ENCODE measurements at places on chromosomes 3 and 15. TPM values are rescaled to one million over a fixed set of nuclear protein-coding genes. Genes with fewer than 3 reads are reported as not detected.

DNA sequence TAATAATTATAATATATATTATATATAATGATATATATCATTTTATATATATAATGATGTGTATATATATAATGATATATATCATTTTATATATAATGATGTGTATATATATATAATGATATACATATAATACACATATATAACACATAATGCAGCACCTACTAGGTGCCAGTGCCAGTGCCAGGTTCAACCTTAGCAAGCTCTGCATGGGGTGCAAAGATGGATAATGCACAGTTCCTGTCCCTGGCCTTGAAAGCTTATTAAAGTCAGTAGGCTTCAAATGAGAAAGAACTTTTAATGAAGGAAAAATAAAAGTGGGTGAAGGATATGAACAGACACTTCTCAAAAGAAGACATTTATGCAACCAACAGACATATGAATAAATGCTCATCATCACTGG lies 192.7 kb upstream of the SLC2A2 start:
- DNase-seq = no peak
- no peaks in the 10 kb centered on the region for H3K27me3 ChIP-seq
- no peaks in the 10 kb centered on the region for H3K36me3 ChIP-seq
- H3K27ac ChIP-seq = no peak overlapping the region

DNA sequence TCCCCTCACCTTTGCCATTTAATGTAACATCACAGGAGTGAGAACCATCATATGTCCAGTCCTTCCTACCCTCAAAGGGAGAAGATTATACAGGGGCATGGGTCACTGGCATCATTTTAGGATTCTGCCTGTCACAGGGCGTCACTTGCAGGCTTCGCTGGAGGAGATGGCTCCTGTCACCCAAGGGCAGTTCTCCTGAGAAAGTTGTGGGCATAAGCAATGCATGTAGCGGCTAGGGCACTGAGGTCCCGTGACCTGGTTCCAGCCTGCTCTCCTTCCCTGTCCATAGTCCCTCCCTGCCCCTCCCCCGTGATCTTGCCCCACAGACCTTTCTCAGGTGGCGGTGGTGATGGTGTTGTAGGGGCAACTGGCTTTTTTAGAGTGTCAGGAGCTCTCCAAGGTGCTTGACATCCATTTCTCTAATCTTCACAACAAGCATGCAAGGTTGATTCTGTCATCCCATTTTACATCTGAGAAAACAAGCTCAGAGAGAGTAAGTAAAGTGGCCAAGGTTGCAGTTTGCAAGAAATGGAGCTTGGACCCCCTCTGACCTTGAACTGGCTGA lies 241.5 kb upstream of the CTDSPL start:
- H3K27me3 ChIP-seq = no peaks in the 10 kb centered on the region
- no peaks in the 10 kb centered on the region for H3K36me3 ChIP-seq
- H3K4me3 ChIP-seq = no peak overlapping the region
- no peak overlapping the region for H3K27ac ChIP-seq

- H3K27ac ChIP-seq = no peak overlapping the region
- no peaks in the 10 kb centered on the region for H3K36me3 ChIP-seq
- DNase-seq = no peak
- H3K27me3 ChIP-seq = no peaks in the 10 kb centered on the region
- no peaks in the 10 kb centered on the region for H3K4me1 ChIP-seq
- H3K4me3 ChIP-seq = no peak overlapping the region
Observed at GRCh38 chr3:32455609-32456428, 46.8 kb downstream of the CMTM6 start.

DNA sequence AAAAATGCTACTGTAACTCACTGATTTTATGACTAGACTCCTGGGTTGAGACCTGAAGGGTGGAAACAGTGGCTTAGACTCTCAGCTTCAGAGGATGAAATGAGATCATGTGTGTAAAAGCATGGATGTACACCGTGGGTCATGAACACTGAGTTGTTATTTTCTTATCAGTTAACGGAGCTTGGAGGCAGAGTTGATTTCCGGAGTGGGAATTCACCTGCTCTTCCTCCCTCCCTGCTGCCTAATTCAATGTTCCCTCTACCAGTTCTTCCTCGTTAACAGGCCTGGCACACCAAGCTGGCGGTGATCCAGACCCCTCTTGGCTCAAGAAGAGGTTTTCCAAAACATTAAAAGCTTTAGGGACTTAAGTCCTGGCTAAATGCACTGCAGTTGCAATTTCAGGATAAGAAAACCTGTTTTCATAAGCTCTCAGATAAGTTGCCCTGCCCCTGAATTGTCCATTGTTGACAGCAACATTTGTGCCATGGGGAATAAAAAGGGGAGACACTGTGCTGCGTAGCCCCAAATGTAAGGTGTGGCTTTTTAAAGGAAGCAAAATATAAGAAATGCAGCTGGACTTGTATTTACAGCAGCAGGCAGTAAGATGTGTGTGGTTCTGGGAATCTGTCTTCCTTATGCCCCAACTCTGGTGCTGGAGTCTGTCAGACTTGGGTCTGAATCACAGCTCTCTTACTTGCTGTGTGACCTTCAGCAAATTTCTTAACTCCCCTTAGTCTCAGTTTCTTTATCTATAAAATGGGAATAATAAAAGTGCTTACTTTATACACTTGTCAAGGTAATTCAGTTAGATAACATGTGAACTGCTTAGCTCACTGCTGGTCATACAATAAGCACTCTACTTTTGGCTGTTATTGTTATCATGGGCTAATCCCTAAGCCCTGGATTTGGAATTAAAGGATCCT lies 9.9 kb downstream of the PDIA5 start:
- peaks cover 60% of the 10 kb centered on the region for H3K4me1 ChIP-seq
- H3K27ac ChIP-seq = peak overlapping the region; percentile 52
- H3K36me3 ChIP-seq = no peaks in the 10 kb centered on the region
- no peak overlapping the region for H3K4me3 ChIP-seq
- H3K27me3 ChIP-seq = no peaks in the 10 kb centered on the region

- no peak overlapping the region for H3K27ac ChIP-seq
- no peak overlapping the region for H3K4me3 ChIP-seq
- no peaks in the 10 kb centered on the region for H3K36me3 ChIP-seq
- no peaks in the 10 kb centered on the region for H3K27me3 ChIP-seq
- no peak for DNase-seq
Observed at GRCh38 chr15:71825021-71825730, 14.8 kb downstream of the NR2E3 start.

GRCh38 chr3:17535274-17535673 lies 207.2 kb downstream of the TBC1D5 start:
- peak overlapping the region; percentile 61 for H3K27ac ChIP-seq
- H3K4me1 ChIP-seq = peaks cover 7% of the 10 kb centered on the region
- no peak overlapping the region for H3K4me3 ChIP-seq
- H3K27me3 ChIP-seq = no peaks in the 10 kb centered on the region

DNA sequence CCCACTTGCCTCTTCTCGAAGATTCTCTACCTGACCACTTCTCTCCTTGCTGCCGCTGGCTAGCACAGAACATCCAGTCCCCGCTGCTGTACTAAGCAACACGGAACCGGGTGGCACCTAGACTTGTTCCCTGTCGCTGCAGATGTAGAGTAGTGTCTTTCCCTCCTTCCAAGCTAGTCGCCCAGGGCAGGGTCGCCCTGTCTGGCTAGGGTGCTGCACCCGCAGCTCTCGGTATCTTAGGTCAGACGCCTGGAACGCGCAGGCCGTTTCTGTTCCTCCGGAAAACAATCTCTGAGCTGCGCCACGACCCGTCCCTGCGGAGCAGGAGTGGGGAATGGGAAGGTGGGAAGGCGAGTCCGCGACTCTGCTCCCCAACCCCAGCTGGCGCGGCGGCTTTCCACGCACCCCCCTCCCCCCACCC lies 758 bp upstream of the SNX33 start:
- no peaks in the 10 kb centered on the region for H3K36me3 ChIP-seq
- peak overlapping the region; percentile 93 for H3K27ac ChIP-seq
- peaks cover 20% of the 10 kb centered on the region for H3K4me1 ChIP-seq
- peak overlapping the region; percentile 74 for H3K4me3 ChIP-seq
- H3K27me3 ChIP-seq = no peaks in the 10 kb centered on the region
- DNase-seq = peak; percentile 39

DNA sequence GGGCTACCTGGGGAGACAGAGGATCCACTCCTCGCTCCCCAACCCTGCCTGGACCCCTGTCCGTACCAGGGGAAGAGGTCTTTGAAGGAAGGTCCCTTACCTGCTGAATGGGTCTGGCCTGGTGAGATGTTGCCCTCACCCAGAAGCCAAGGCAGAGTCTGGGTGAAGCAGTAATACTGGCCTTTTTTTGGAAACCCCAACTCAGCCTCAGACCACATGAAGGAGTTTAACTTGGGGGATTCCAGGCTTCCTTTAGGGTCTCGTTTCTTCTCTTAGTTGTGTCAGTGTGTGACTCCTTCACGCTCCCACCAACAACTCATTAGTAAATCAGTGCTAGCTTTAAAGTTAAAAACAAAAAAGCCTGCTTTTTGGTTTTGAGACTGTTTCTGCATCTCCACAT lies 45.6 kb downstream of the RTP1 start:
- H3K4me1 ChIP-seq = no peaks in the 10 kb centered on the region
- no peak overlapping the region for H3K4me3 ChIP-seq
- DNase-seq = no peak
- no peak overlapping the region for H3K27ac ChIP-seq

- H3K36me3 ChIP-seq = no peaks in the 10 kb centered on the region
- DNase-seq = no peak
- H3K4me1 ChIP-seq = no peaks in the 10 kb centered on the region
- no peak overlapping the region for H3K27ac ChIP-seq
Observed at GRCh38 chr3:10548992-10549391, 43.6 kb upstream of the ATP2B2 start.

DNA sequence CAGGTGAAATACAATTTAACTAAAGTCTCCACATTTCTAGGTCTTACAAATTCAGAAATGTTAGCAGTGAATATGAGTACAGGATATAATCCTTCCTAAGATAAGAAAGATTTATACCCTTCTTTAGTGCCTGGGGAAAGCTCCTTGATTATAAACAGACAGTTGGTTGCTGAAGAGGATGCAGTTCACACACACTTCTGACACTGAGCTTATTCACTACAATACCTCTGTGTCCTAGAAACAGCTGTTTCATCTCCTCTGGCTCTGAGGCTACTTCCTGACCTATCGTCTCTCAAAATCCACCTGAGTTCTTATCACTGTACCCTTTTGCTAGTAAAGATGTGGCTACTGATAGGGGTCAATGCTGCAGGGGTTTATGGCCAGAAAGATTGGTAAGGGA lies 57.1 kb downstream of the TP63 start:
- H3K27ac ChIP-seq = no peak overlapping the region
- no peak overlapping the region for H3K4me3 ChIP-seq
- no peaks in the 10 kb centered on the region for H3K36me3 ChIP-seq
- no peaks in the 10 kb centered on the region for H3K4me1 ChIP-seq
- DNase-seq = no peak
- no peaks in the 10 kb centered on the region for H3K27me3 ChIP-seq

- no peaks in the 10 kb centered on the region for H3K4me1 ChIP-seq
- H3K27ac ChIP-seq = no peak overlapping the region
- no peaks in the 10 kb centered on the region for H3K27me3 ChIP-seq
- DNase-seq = no peak
- H3K4me3 ChIP-seq = no peak overlapping the region
Observed at GRCh38 chr15:75869446-75869845, 26.2 kb downstream of the UBE2Q2 start.

GRCh38 chr15:94749811-94750617 lies 518.7 kb downstream of the MCTP2 start:
- H3K4me3 ChIP-seq = no peak overlapping the region
- peak; percentile 14 for DNase-seq
- no peaks in the 10 kb centered on the region for H3K36me3 ChIP-seq
- no peak overlapping the region for H3K27ac ChIP-seq
- H3K27me3 ChIP-seq = no peaks in the 10 kb centered on the region

GRCh38 chr15:64507845-64508244 lies 47.5 kb downstream of the ZNF609 start:
- H3K27ac ChIP-seq = peak overlapping the region; percentile 53
- no peaks in the 10 kb centered on the region for H3K36me3 ChIP-seq
- no peak for DNase-seq
- no peak overlapping the region for H3K4me3 ChIP-seq
- no peaks in the 10 kb centered on the region for H3K27me3 ChIP-seq

- no peaks in the 10 kb centered on the region for H3K36me3 ChIP-seq
- DNase-seq = no peak
- no peak overlapping the region for H3K4me3 ChIP-seq
- no peaks in the 10 kb centered on the region for H3K27me3 ChIP-seq
Observed at GRCh38 chr3:118165413-118165812, 869.2 kb downstream of the IGSF11 start.

DNA sequence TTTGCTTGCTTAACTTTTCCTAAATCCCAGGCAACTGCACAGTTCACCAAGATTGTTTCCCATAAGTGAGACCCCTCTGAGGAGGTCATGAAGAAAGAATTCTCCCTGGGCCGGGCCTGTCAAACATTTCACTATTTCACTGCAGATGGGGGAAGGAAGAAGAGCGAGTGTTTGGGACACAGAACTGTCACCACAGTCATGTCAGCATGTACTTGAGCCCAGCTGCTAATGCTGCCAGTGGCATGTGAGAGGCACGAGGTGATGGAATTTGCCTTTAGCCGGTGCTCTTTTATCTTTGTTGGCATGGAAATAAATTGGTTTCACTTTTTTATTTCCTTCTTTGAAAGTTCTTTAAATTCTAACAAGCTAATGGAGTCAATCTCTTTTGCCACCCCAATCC lies 277.9 kb upstream of the GADL1 start:
- H3K4me1 ChIP-seq = no peaks in the 10 kb centered on the region
- H3K27ac ChIP-seq = no peak overlapping the region
- no peaks in the 10 kb centered on the region for H3K36me3 ChIP-seq

DNA sequence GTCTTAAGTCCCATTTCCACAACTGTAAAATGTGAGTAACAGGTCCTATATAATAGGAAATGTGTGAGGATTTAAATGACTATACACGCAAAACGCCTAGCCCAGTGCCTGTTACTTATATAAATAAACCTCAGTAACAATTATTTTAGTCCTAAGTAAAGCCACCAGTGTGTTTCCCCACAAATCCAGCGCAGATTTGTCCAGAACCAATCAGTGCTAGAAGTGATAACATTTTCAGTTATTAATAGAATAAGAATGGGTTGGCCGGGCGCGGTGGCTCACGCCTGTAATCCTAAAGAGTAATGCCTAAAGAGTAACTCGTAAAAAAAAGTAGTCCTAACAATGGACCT lies 561 bp downstream of the RPAP1 start:
- H3K4me3 ChIP-seq = peak overlapping the region; percentile 75
- H3K27ac ChIP-seq = peak overlapping the region; percentile 84
- H3K36me3 ChIP-seq = no peaks in the 10 kb centered on the region
- H3K4me1 ChIP-seq = peaks cover 11% of the 10 kb centered on the region

- H3K36me3 ChIP-seq = no peaks in the 10 kb centered on the region
- no peak overlapping the region for H3K4me3 ChIP-seq
- H3K4me1 ChIP-seq = no peaks in the 10 kb centered on the region
- no peak for DNase-seq
- H3K27ac ChIP-seq = no peak overlapping the region
- no peaks in the 10 kb centered on the region for H3K27me3 ChIP-seq
Observed at GRCh38 chr3:161070252-161070930, 34.8 kb downstream of the B3GALNT1 start.

- H3K4me3 ChIP-seq = no peak overlapping the region
- H3K4me1 ChIP-seq = no peaks in the 10 kb centered on the region
- peak; percentile 12 for DNase-seq
- no peaks in the 10 kb centered on the region for H3K36me3 ChIP-seq
- H3K27me3 ChIP-seq = no peaks in the 10 kb centered on the region
Observed at GRCh38 chr15:88656760-88657221, 18.0 kb downstream of the ISG20 start.

RBP2 gene
- not detected for total RNA-seq

IGSF11 gene
- 105 TPM for total RNA-seq

TLR9 gene
- 0.25 TPM for total RNA-seq

GOLGA6B gene
- 7.4 TPM for total RNA-seq

RASGRP1 gene
- total RNA-seq = 7.4 TPM

DNAH12 gene
- 11.3 TPM for total RNA-seq

CD200 gene
- total RNA-seq = 3.4 TPM

Measured in testis (tissue), 5 donors.